ENCODE measurements at places on chromosomes 16 and 17. TPM values are rescaled to one million over a fixed set of nuclear protein-coding genes. Genes with fewer than 3 reads are reported as not detected.
A peak's percentile ranks its signal among the peaks of the same experiment; 100 is the strongest.

B4GALNT2 gene
- 0.14 TPM for total RNA-seq

CES1 gene
- not detected for total RNA-seq

HMOX2 gene
- 92.6 TPM for total RNA-seq

PRR15L gene
- total RNA-seq: not detected

HIGD1B gene
- total RNA-seq: not detected

RNU2-1 gene
- 4,679 TPM for total RNA-seq

AATK gene
- total RNA-seq: 1.5 TPM

TBC1D3K gene
- not detected for total RNA-seq

IL17C gene
- not detected for total RNA-seq

SRL gene
- 0.14 TPM for total RNA-seq

WSB1 gene
- 471 TPM for total RNA-seq

CAPNS2 gene
- 3.2 TPM for total RNA-seq

GPRC5C gene
- not detected for total RNA-seq

FBXO39 gene
- 0.20 TPM for total RNA-seq

GRCh38 chr17:834136-834535 lies 52.0 kb downstream of the MRM3 start:
- H3K4me1 ChIP-seq: no peaks in the 10 kb centered on the region
- H3K27me3 ChIP-seq: no peaks in the 10 kb centered on the region
- no peak overlapping the region for H3K4me3 ChIP-seq
- H3K36me3 ChIP-seq: no peaks in the 10 kb centered on the region
- no peak for DNase-seq

GRCh38 chr17:81537343-81537855 lies 9.2 kb downstream of the FSCN2 start:
- H3K27ac ChIP-seq: no peak overlapping the region
- H3K4me3 ChIP-seq: no peak overlapping the region
- H3K36me3 ChIP-seq: peaks cover 15% of the 10 kb centered on the region
- peaks cover 18% of the 10 kb centered on the region for H3K27me3 ChIP-seq
- no peak for DNase-seq

DNA sequence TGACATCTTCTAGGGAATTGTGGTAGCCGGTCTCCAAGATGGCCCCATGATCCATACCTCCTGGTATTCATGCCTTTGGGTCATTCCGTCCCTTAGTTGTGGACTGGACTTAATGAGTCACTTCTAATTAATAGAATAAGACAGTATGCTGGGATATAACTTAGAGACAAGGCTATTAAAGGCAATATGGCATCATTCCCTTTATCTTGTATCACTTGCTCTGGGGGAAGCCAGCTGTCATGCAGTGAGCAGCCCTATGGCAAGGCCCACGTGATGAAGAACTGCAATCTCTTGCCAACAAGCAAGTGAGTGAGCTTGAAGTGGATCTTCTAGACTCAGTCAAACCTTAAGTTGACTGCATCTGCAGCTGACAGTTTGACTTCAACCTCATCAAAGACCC lies 97.8 kb upstream of the MED13 start:
- no peak overlapping the region for H3K4me3 ChIP-seq
- H3K4me1 ChIP-seq: no peaks in the 10 kb centered on the region
- no peak for DNase-seq
- H3K27ac ChIP-seq: no peak overlapping the region
- H3K27me3 ChIP-seq: peaks cover 2% of the 10 kb centered on the region
- H3K36me3 ChIP-seq: no peaks in the 10 kb centered on the region

DNA sequence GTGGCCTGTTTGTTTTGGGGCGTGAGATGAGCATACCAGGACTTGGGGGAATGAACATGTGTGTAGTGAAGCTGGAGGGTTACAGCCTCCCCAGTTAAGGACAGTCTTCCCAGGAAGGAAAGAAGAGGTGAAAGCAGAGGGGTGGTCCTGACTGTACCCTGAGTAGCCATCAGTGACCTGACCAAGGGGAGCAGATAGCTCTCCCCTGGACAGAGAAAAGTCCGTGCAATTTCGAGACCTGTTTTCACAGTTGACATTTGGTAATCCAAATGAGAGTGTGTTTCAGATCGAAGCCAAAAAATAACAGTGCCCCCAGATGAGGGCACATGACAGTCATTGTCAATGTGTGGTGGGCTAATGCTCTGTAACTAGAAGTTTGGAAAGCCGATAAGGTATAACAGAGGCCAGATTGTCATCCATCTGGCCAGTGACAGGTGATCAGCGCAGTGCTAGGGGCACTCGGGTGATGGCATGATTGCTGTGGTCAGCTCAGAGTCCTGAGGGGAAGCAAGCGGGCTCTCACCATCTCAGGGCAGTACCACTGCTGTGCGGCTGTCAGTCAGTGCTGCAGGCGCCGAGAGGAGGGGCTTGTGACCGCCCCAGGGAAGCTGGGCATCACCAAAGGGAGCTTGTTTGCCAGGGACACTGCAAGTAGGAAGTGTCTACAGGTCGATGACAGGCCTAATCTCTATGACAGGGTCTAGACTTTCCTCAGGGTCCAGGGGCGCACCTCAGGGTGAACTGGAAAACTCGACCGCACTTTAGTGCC lies 1.1 kb upstream of the NME2 start:
- H3K4me1 ChIP-seq: peaks cover 16% of the 10 kb centered on the region
- H3K4me3 ChIP-seq: no peak overlapping the region
- H3K36me3 ChIP-seq: peaks cover 15% of the 10 kb centered on the region
- no peak overlapping the region for H3K27ac ChIP-seq

- no peak overlapping the region for H3K4me3 ChIP-seq
- no peaks in the 10 kb centered on the region for H3K27me3 ChIP-seq
- no peak overlapping the region for H3K27ac ChIP-seq
Observed at GRCh38 chr16:69741519-69741918, 13.2 kb downstream of the NOB1 start.

GRCh38 chr16:11422381-11423314 lies 77.4 kb downstream of the RMI2 start:
- H3K36me3 ChIP-seq: no peaks in the 10 kb centered on the region
- no peaks in the 10 kb centered on the region for H3K27me3 ChIP-seq
- H3K4me3 ChIP-seq: no peak overlapping the region
- DNase-seq: no peak
- H3K4me1 ChIP-seq: peaks cover 3% of the 10 kb centered on the region
- H3K27ac ChIP-seq: no peak overlapping the region

DNA sequence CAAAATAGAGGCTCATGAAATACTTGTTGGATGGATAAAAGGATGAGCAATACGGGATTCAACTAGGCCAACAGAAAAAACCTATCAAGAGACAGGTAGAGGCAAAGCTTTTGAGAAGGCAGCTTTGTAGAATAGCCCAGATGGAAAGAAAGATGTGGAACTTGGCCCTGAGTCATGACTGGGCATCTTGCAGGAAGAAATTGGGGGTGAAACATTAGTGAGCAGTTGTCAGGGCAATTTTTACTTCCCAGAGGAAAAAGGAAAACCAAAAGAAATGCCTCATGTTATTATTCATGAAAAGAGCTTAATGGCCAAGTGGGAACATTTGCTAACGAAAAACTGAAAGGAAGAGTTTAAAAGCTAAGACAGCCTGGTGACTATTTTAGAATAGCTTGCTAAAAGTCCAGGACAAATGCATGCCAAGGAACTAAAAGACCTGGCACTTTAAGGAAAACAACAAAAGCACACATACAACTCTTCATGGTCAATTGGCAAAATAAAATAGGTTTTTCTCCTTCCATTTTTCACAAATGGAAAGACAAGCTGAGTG lies 180.1 kb downstream of the HS3ST3A1 start:
- H3K4me1 ChIP-seq: no peaks in the 10 kb centered on the region
- no peak overlapping the region for H3K4me3 ChIP-seq
- no peak for DNase-seq
- no peak overlapping the region for H3K27ac ChIP-seq

- H3K27me3 ChIP-seq: no peaks in the 10 kb centered on the region
- no peak overlapping the region for H3K4me3 ChIP-seq
- peak; percentile 17 for DNase-seq
- no peak overlapping the region for H3K27ac ChIP-seq
- H3K4me1 ChIP-seq: no peaks in the 10 kb centered on the region
Observed at GRCh38 chr17:43330876-43331639, 67.7 kb upstream of the ARL4D start.

- H3K4me1 ChIP-seq: no peaks in the 10 kb centered on the region
- no peaks in the 10 kb centered on the region for H3K27me3 ChIP-seq
- H3K27ac ChIP-seq: no peak overlapping the region
Observed at GRCh38 chr16:49484936-49485335, 111.3 kb downstream of the C16orf78 start.

GRCh38 chr16:56669005-56669839 lies at the start of gene MT1H:
TSS of gene MT1H (plus strand) at chr16:56669814. CDS start at chr16:56669885, 71 bp downstream.
- no peaks in the 10 kb centered on the region for H3K4me1 ChIP-seq
- H3K27me3 ChIP-seq: peaks cover 91% of the 10 kb centered on the region

DNA sequence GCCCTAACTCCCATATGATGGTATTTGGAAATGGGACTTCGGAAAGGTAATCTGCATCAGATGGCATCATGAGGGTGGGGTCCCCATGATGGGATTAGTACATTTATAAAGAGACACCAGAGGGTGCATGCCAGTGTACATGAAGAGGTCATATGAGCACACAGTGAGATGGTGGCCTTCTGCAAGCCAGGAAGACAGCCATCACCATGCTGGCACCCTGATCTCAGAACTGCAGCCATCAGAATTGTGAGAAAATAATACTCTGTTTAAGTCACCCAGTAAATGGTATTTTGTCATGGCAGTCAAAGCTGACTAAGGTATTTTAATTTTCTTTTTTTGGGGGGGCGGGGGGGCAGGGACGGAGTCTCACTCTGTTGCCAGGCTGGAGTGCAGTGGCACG lies 47.1 kb upstream of the ABCA10 start:
- no peak for DNase-seq
- H3K27ac ChIP-seq: no peak overlapping the region
- H3K36me3 ChIP-seq: no peaks in the 10 kb centered on the region
- H3K27me3 ChIP-seq: no peaks in the 10 kb centered on the region

DNA sequence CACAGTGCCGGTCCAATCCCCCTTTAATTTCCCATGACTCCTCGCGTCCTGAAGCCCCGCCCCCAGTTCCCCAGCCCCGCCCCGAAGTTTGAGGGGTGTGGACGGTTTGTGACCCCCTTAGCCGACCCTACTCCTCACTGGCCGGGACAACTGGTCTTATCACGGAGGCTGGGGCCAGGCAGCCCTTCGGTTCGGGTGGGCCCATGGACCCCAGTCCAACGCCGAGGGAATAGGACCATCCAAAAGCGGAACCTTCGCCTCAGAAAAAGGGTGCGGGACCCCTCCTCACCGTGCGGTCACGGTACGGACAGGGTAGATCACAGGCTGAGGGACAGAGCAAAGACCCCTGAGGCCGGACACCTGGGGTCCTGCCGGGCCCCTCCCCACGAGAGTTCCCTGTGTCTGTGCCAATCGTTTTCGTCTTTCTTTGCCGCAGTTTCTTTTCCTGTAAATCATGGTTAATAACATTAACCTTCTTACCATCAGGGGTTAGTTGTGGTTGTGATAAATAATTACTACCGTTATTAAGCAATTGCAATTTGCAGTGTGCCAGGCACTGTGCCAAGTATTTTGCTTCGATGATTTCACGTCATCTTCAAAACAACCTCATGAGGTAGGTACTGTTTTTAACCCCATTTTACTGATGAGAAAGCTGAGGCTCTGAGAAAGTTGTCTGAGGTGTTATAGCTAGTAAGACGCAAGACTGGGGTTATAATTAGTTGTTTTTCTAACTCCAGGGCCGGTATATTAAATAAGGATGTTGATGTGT lies 543 bp downstream of the TMUB2 start:
- peak overlapping the region; percentile 92 for H3K27ac ChIP-seq
- H3K4me3 ChIP-seq: peak overlapping the region; percentile 96
- peak; percentile 34 for DNase-seq
- peaks cover 13% of the 10 kb centered on the region for H3K4me1 ChIP-seq
- H3K36me3 ChIP-seq: peaks cover 15% of the 10 kb centered on the region
- no peaks in the 10 kb centered on the region for H3K27me3 ChIP-seq

GRCh38 chr17:74851612-74852236 lies 8.0 kb downstream of the GRIN2C start:
- H3K4me1 ChIP-seq: no peaks in the 10 kb centered on the region
- H3K27me3 ChIP-seq: peaks cover 35% of the 10 kb centered on the region
- no peaks in the 10 kb centered on the region for H3K36me3 ChIP-seq
- DNase-seq: no peak

All from endothelial cell of umbilical vein (primary cell).